ENCODE measurements at places on chromosomes 1 and 21.

DNA sequence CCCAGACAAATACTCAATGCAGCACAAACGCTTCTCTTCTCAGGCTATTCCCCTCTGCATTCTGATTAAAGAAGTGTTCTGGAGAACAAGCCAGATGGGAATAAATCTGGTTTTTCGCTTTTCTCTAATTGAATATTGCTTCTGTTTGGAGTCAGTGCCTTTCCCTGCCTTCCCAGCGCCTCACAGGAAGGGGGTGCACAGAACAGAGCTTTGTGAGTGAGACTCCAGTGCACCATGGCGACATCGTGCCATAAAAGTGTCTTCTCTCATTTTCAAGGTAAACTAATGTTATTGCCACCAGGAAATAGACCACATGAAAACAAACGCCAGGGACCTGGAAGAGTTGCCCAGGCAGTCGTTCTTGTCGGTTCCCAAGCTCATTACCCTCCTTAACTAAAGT lies 43.6 kb upstream of the SLC45A1 start:
- DNase-seq = no peak

DNA sequence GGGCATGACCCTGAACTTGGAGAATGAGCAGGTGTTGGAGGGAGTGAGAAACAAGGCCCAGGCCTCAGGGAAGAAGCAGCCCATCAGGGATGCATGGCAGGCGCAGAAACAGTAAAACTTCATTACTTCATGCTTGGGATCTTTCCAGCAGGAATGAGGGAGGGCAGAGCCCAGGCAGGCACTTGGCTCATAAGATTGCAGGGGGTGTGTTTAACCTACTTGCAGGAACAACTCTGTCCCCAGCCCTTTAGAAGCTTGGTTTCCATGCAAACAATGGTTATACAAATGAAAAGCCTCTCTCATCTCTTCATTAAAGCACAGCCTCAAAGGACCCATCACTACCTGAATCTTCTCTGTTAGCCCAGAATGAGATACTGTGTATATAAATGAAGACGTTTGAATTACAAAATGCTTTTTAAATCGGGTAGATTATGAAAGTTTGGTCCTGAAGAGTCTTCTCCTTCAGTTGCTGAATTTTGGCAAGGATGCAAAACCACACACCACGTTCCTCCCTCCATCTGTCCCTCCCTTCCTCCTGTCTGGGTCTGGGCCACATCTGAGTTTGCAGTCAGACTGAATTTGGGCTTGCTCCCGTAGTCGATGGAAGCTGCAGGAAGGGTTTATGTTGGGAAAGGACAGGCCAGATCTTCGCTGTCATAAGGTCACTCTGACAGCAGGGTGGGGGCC lies 154.4 kb upstream of the KLHDC7A start:
- no peak for DNase-seq

- DNase-seq = peak; percentile 9
These were observed 219.2 kb downstream of the RERE start for GRCh38 chr1:8598060-8598724.

- DNase-seq = no peak
These were observed 98.1 kb downstream of the TNNI3K start for GRCh38 chr1:74333244-74333643.

DNA sequence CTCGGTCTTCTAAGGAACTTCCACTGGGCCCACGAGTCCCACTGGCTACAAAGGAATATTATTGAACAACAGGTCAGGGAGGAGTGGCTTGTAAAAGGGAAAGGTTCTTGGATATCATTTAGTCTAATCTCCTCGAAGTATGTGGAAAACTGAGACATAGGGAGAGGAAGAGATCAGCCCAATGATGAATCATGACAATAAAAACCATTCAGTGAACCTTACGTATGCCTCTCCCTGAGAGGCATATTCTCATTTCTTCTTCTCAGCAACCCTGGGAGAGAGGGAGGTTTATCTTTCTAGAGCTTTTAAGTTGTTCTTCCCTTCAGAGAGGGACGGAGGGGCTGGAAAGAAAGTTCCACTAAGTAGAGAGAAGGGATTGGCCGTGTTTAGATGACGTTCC lies 5.3 kb upstream of the MOB3C start:
- DNase-seq = peak; percentile 54

DNA sequence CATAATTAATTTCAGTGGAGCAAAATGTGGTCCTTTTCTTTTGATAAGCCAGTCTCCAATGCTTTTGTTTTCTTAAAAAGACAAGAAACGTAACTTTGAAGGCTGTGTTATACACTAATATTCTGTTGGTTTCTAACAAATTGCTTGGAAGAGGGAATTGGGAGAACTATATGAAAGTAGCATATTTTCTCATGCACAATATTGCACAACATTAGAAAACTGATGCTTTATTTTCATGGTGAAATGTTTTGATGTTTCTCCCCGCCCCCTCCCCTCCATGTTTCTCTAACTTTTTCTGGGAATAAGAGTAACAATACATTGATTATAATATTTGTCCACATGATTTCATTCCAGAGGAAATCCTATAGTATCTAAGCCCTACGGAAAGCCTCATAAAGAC lies 115.4 kb downstream of the OLFML2B start:
- no peak for DNase-seq

DNA sequence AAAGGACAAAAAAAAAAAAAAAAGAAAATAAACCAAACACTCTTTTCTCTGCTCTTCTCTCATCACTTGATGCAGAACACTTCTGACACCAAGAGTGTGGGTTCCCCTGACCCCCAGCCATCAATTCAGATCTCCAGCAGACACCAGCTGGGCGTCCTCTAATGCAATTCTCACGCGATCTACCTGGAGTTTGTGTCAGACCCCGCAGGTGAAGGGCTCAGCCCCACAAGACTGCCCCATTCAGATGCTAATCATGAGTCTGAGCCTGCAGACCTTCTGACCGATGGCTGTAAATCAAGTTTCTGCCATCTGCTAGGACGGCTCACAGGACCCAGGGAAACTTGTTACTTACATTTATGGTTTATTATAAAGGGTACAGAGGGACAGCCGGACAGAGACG lies 133.6 kb upstream of the C1orf174 start:
- DNase-seq = no peak

DNA sequence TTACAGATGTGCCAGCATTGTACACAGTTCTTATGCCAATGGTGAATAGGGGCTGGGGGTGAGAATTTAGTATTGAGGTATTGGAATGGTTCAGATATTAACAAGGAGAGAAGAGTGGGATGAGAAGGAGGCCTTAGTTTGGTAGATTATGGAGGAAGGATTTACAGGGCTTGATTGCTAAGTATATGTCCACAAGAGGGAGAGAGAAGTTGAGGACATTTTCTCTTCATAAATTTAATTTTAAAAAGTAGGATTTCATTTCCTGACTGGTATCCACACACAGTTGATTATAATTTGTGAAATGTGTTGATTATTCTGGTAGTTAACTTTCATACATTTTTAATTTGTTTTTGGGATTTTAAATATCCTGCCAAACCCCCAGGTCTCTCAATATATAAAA lies 213.0 kb downstream of the ADGRL2 start:
- no peak for DNase-seq

DNA sequence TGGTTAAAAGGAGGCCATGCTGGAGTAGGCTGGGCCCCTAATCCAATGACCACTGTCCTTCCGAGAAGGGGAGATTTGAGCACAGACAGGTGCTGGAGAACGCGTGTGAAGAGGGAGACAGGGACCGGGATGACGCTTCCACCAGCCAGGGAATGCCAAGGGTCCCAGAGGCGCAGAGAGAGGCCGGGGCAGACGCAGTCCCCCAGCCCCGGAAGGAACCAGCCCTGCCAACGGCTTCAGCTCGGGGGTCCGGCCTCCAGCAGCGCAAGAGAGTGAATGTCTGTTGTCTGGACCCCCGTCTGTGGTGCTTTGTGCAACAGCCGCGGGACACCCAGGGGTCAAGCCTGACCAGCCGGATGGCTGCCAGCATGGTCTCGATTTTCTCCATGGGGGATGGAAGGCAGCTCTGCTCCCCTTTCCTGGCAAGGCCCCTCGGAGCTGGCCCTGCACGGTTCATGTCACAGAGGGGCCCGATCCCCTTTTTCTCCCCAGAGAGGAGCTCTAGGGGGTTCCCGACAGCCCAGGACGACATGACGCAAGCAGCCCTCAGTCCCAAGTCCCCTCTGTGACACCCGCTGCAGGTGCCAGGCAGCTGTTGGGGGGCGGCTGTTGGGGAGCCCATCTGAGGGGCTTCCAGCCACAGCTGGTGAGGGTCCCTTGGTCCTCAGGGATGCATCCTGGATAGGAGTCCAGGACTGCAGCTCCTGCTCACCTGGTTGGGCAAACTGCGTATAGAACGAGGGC lies 73.5 kb downstream of the SIK1 start:
- DNase-seq = no peak

DNA sequence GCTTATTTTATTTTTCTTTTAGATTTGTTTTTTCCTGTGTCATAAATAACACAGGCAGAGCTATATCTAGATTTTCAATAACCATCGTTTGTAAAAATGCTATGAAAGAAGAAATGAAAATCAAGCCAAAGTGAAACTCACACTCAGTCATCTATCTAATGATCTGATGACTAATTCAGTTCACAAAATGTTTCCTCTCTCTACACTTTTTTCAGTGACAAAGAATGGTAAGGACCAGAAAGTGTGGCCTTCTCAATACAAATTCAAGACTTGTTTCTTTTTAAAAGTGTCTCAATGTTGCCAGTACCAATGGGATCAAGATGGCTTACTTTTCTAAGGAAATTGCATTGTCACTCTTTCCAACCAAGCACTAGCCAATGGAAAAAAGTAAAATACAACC lies 282.8 kb upstream of the PKN2 start:
- DNase-seq = no peak

DNA sequence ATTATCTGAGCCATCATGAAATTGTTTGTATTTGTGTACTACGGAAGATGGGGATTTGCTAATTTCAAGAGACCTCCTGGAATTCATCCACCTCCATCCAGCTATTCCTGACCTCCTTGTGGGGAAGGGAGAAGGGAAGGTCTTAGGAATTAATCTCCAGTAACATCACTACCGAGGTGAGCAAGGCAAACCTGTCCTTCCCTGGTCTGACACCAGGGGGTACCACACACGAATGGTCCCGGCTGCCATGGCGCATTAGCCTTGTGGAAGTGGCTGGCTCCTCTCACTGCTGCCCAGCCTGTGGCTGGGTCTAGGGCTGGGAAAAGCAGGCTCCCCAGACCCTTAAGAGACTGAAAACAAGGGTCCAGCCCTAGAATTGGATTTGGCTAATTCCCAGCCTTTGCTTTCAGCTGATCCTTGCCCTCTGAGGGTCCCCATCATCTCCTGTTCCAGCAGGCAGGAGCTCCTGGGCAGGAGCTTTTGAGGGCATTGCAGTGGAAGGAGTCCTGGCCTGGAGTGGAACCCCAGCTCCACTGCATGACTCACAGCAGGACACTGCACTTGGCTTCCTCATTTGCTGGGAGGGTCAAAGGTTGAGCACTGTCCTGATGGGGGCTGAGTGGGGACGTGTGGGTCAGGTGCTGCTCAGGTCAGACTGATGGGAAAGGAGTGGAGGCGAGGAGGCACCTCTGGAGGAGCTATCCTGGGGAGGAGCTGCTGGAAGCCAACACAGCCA lies 34.8 kb downstream of the RIMS3 start:
- DNase-seq = peak; percentile 61

GRCh38 chr1:166975361-166976129 lies at the start of gene ILDR2:
ILDR2 (minus strand) TSS chr1:166975540; CDS start chr1:166975268, 272 bp downstream.
- DNase-seq = peak; percentile 33

DNA sequence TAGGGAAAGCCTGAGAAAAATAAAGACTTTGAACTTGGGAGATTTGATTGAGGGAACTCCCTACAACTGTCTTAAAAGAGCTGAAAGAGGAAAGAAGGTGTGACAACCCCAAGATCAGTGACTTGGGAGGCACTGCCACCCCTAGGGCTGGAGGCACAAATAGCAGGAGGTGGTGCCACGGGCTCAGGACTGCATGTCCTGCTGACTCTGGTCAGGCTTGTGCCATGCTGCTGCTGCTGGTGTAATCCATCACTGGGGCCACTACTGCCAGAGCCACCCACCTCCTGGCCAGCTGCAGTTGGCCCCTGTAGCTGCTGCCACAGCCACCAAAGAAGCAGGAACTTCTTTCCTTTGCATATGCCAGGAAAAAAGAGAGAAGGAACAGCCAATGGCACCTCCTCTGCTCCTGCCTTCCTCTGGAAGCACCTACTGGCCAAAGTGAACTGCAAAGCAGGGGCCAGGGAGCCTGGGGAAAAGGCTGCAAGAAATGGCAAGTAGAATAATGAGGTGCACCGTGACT lies 730.3 kb downstream of the PTPRU start:
- no peak for DNase-seq

Data from ELR (cell line).